T-helper 17 cell (primary cell): ENCODE measurements at places on chromosomes 5 and 9. TPM values are rescaled to one million over a fixed set of nuclear protein-coding genes. Genes with fewer than 3 reads are reported as not detected.

Gene LAMC3
- 0.50 TPM for total RNA-seq

Gene TLE4
- 154 TPM for total RNA-seq

Gene CCDC152
- 2.1 TPM for total RNA-seq

- H3K4me1 ChIP-seq = peaks cover 2% of the 10 kb centered on the region
- no peaks in the 10 kb centered on the region for H3K36me3 ChIP-seq
- H3K27me3 ChIP-seq = no peaks in the 10 kb centered on the region
Measured at GRCh38 chr5:67426961-67427849, 230.6 kb upstream of the CD180 start.

Gene SLC22A4
- total RNA-seq = not detected

Gene CSF2
- total RNA-seq = not detected
